Kidney epithelial cell (primary cell): ENCODE measurements at places on chromosomes 6 and 20.
A peak's percentile ranks its signal among the peaks of the same experiment; 100 is the strongest.

DNA sequence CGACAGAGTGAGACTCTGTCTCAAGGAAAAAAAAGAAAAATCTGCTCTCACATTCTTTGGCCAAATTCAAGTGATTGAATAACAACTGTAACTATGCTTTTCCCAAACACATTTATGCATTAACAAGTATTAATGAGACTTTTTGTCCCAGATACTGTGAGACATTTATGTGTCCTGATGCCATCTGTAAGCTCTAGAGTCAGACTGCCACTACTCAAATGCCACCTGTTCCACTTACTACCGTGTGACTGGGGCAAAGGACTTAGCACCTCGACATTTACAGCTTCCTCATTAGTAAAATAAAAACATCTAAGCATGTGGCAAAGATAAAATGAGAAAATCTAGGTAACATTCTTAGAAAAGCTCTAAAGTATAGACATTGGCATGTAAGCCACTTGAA lies 178.1 kb upstream of the MARCKS start:
- no peak for DNase-seq

DNA sequence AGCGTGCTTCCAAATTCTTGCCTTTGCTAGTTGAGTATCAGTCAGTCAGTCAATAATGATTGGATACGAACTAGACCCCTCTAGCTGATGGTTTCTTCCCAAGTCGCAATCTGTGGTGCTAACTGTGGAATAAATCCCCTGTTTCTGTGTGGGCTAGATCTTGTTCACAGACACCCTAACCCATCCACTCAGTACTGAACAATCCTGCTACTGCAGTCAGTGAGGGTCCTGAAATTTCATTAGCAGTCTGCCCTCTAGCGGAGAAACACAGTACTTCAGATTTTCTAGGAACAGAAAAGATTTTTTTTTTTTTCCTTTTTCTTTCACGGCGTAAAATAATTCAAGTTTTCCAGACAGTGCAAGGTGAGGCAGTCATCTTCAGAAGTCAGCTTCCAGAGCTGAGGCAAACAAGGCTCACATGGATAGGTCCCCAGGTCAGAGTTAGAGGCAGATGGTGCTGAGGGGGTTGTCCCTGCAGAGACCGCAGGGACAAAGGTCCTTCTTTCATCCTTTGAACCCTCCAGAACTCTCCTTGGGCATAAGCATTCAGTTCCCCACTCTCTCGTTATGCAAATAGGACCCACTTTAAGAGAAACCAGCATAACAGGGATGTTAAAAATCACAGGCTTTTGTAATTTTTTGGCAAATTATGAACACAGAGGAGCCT lies 119.6 kb downstream of the SCML4 start:
- DNase-seq = no peak

DNA sequence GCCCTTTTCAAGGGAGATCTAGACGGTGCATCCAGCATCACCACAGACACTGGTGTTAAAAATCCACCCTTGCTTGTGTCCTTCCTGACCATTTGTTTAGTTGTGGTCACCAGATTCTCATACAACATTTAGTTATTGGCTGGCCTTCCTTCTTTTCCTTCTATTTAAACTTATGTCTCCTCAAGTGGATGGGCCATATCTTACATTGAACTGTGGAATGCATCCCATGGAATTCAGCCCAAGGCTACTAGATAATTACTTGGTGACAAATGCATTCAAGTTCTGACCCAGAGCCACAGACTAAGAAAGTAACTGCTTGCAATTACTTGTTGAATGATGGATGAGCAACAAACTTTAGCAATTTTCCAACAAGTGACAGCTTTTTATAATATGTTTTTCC lies 198.9 kb upstream of the SSTR4 start:
- no peak for DNase-seq

- DNase-seq = peak; percentile 85
These were observed 168.5 kb upstream of the SIM1 start for GRCh38 chr6:100633096-100633777.

GRCh38 chr6:15461127-15461944 lies 201.5 kb downstream of the DTNBP1 start:
- no peak for DNase-seq

DNA sequence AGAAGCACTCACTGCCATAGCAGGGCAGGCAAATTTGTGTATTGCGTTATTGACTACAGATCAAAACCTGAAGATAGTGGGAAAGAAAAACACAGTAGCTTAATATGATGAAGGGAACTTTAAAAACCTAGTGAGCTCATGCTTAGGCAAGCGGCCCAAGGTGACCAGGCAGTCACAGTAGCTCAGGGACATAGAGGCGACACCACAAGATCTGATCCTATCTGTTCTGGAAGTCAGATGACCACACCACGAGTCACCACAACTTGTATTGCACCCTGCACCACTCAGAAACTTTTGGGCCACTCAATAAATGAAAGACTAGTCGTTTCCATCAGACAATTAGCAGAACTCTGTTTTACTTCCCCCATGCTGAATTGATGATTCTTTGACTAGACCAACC lies 4.9 kb downstream of the CLIC5 start:
- DNase-seq = no peak

DNA sequence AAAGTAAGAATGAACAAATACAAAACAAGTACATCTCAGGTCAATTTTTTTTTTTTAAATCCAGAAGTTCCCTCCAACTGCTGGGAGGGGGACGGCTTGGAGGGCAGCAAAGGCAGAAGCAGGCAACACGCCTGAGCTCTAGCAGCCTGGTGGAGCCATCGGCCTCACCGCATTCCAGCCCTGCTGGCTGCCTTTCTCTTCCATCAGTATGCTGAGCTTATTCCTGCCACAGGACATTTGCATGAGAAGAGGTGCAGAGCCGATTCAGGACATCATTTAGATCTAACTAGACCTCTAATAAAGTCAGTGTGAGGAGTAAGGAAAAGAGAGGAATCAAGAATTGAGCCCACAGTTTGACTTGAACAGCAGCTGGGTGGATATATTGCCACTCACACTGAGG lies 318.8 kb downstream of the ZFAND3 start:
- DNase-seq = no peak

- DNase-seq = no peak
These were observed 181.4 kb upstream of the CST7 start for GRCh38 chr20:24767623-24768100.
